ENCODE measurements at places on chromosomes 1 and 21. TPM values are rescaled to one million over a fixed set of nuclear protein-coding genes. Genes with fewer than 3 reads are reported as not detected.

Gene FNDC10
- total RNA-seq = 3.2 TPM

Gene TFF3
- total RNA-seq = not detected

Gene LCE6A
- total RNA-seq = not detected

Gene CLCA4
- total RNA-seq = not detected

Gene DCST2
- total RNA-seq = 3.3 TPM

Gene CTSS
- total RNA-seq = 1,020 TPM

Gene PIK3C2B
- total RNA-seq = 27.6 TPM

Gene TNFRSF18
- total RNA-seq = 81.7 TPM

Gene GADD45A
- 28.2 TPM for total RNA-seq

Gene TIE1
- total RNA-seq = not detected

DNA sequence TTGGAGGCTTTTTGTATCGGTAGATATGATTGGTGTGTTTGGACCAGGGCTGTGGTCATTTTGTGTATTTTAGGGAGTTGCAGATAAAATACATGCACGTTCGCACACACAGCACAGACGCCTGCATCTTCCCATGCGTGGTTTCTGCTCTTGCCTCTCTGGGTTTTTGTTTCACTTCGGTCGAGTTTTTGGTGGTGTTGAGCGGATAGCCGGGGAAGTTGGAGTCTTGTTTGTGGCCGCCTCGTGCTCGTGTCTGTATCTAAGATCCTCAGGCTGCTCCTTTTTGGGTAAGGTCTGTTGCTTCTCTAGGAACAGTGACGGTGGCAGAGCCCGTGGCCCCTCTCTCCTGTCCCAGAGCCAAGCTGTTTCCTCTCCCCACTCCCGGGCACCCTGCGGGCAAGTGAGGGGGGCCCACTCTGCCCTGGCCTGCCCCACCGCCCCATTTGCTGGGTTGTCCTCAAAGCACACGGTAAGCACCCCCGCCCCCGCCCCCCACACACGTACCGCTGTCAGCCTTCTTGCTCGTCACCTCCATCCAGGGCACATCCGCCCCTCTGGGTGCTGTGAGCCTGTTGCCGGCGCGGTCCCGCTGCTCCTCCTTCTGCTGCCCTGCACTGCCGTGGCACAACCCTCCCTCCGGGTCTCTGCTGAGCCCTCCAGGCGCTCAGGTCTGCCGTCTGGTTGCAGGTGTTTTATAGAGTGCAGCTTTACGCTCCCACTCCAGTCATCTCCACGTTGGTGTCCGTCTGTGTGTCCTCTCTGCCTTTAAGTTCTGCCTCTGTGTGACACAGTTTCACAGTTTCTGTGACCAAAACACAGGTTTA, 51.9 kb downstream of the AGPAT3 start:
- peak overlapping the region; percentile 71 for H3K4me3 ChIP-seq
- peak; percentile 82 for DNase-seq
- no peaks in the 10 kb centered on the region for H3K27me3 ChIP-seq
- H3K36me3 ChIP-seq = peaks cover 3% of the 10 kb centered on the region
- H3K27ac ChIP-seq = peak overlapping the region; percentile 84

DNA sequence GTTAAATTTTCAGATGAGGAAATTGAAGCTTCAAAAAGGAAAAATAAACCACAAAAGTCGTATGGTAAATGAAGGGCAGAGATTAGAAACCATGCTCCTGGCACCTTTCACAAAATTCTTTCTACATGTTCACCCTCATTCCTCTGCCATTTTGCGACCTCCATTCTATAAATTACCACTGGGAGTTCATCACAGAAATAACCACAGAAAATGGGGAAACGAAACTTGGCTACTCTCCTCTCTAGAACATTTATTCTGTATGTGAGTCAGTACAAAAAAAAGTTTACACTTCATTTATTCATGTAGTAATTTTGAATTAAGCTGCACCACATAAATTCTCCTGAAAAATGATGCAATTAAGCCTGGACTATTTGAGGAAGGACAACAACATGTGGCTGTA, 320.9 kb upstream of the C1orf87 start:
- DNase-seq = no peak
- H3K36me3 ChIP-seq = no peaks in the 10 kb centered on the region
- no peak overlapping the region for H3K4me3 ChIP-seq
- no peaks in the 10 kb centered on the region for H3K4me1 ChIP-seq
- H3K27me3 ChIP-seq = no peaks in the 10 kb centered on the region

DNA sequence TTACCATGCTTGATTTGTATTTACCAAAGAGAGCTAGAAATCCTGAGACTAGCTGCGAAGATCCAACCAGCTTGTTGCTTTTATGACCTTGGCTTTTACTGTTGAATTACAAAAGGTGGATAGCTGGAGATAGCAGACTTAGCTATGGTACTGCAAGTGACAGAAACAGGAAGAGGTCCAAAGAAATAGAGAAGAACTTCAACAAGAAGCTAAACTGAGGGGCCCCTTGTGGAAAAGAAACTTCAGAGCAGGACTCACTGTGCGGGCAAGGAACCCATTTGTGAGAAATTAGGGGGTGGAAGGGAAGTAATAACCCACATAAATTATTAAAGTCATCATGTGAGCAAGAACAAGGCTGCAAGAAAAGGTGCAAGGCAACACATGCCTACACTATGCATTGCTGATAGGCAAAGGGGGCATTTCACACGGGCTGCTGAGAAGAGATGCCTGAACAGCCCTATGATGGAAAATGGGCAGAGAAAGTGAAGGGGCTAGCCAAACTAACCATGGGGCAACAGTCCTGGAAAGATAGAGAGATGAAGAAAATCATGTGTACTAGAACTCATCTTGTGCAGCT, 116.6 kb upstream of the PRDX6 start:
- H3K4me3 ChIP-seq = no peak overlapping the region
- H3K4me1 ChIP-seq = peaks cover 5% of the 10 kb centered on the region
- no peak overlapping the region for H3K27ac ChIP-seq
- no peaks in the 10 kb centered on the region for H3K36me3 ChIP-seq
- H3K27me3 ChIP-seq = no peaks in the 10 kb centered on the region

DNA sequence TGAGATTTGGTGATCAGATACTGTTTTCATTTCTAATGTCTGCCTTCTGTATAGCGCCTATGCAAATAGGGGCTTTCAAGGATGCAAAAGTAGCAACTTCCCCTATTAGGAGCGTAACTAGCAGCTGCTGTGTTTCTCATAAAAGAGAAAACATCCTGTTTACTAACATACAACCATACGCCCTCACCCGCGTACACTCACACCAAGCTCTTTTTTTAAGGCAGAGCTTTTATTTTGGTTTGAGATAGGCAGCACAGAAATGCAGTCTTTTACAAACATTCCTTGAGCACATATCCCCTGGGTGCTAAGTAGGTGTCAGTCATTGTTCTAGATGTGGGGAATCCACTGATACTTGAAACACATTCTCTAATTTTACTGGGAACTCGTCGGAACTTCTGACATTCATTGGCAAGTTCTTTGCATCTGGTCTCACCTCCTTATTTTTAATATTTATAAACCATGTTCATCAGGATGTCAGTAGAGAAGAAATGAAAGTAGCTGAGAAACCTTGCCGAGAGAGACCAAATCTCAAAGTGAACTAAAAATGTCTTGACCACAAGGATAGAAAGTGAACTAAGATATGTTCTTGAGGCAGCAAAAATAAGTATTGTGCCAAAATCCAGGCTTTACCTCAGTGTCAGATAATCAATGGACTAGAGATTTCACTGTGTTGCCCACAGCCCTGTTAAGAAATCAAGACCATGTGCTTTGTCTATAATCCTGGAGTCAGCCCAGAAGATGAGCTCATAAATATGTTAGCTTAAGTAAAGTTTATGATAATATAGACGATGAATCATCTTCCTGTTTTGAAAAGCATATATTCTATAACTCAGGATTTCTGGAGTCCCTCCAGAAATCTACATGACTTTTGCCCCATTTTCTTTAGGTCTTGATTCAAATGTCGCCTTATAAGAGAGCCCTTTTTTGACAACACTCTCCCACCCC, 350.9 kb downstream of the ST6GALNAC3 start:
- no peaks in the 10 kb centered on the region for H3K27me3 ChIP-seq
- H3K4me1 ChIP-seq = no peaks in the 10 kb centered on the region
- H3K36me3 ChIP-seq = no peaks in the 10 kb centered on the region
- DNase-seq = no peak
- no peak overlapping the region for H3K27ac ChIP-seq
- H3K4me3 ChIP-seq = no peak overlapping the region

DNA sequence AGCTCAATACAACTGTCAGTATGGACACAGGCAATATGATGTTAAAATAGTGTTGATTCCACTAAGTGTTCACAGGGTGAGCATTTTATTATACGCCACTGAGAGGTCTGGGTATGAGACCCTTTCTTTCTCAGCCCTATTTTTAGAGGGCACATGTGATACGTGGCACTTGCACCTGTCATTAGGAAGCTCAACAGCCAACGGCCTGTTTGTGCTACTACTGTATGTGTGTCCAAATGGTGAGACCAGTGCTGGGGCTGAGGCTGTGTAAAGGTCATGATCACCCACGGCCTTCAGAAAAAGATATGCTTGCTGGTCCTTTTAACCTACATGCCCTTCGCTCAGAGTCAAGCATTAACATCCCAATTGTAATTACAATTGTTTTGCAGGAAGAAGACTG, 176.2 kb downstream of the DUSP10 start:
- no peaks in the 10 kb centered on the region for H3K27me3 ChIP-seq
- H3K4me3 ChIP-seq = no peak overlapping the region
- no peak for DNase-seq
- H3K36me3 ChIP-seq = no peaks in the 10 kb centered on the region
- H3K4me1 ChIP-seq = no peaks in the 10 kb centered on the region
- H3K27ac ChIP-seq = no peak overlapping the region

- H3K27me3 ChIP-seq = no peaks in the 10 kb centered on the region
- H3K4me3 ChIP-seq = no peak overlapping the region
- no peak overlapping the region for H3K27ac ChIP-seq
These were observed 216.0 kb downstream of the S1PR1 start for GRCh38 chr1:101452825-101453224.

DNA sequence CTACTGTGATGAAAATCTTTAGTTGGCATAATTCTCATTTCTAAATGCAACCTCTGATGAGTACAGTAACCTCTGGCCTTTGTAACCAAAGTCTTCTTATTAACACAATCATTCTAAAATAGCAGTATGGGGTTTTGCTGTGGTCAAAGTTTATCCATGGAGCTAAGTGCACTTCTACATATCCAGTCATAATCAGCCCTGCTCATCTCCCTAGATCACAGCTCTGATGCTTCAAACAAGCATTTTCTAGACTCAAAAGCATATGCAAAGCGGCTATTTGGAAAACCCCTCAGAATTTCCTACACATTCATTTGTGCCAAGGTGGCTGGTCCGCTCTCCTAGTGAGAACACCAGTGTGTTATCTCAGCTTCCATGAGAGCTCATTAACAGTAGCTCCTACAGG, 418.6 kb downstream of the MRPL39 start:
- H3K4me1 ChIP-seq = no peaks in the 10 kb centered on the region
- H3K4me3 ChIP-seq = no peak overlapping the region
- DNase-seq = no peak
- no peak overlapping the region for H3K27ac ChIP-seq
- H3K36me3 ChIP-seq = no peaks in the 10 kb centered on the region

DNA sequence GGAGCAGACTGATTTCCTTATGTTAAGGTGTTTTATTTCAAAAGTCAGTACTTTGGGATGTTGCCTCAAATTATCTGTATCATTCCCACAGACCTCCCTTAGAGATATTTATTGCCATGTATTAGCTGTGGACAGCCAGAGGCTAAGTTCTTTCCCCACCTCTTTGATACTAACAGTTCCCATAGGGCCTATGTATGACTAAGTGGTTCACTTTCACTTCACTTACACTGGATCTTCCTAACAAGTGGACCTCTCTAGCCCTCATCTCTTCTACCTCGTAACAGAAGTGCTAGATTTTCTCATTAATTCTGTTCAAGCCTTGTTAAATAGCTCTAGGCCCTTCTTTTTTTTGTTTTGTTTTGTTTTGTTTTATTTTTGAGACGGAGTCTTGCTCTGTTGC, 6.2 kb downstream of the TRAF5 start:
- H3K27ac ChIP-seq = peak overlapping the region; percentile 27
- no peaks in the 10 kb centered on the region for H3K36me3 ChIP-seq
- DNase-seq = no peak
- no peaks in the 10 kb centered on the region for H3K27me3 ChIP-seq
- peaks cover 76% of the 10 kb centered on the region for H3K4me1 ChIP-seq

- H3K4me1 ChIP-seq = no peaks in the 10 kb centered on the region
- no peak overlapping the region for H3K27ac ChIP-seq
- no peak overlapping the region for H3K4me3 ChIP-seq
- H3K27me3 ChIP-seq = no peaks in the 10 kb centered on the region
- no peaks in the 10 kb centered on the region for H3K36me3 ChIP-seq
These were observed 12.0 kb downstream of the ZFYVE9 start for GRCh38 chr1:52153898-52154297.

- no peaks in the 10 kb centered on the region for H3K27me3 ChIP-seq
- H3K36me3 ChIP-seq = no peaks in the 10 kb centered on the region
- no peaks in the 10 kb centered on the region for H3K4me1 ChIP-seq
- H3K27ac ChIP-seq = no peak overlapping the region
These were observed 205.4 kb upstream of the FMN2 start for GRCh38 chr1:239886266-239886665.

- no peaks in the 10 kb centered on the region for H3K27me3 ChIP-seq
- peak; percentile 50 for DNase-seq
- H3K4me1 ChIP-seq = peaks cover 24% of the 10 kb centered on the region
- H3K4me3 ChIP-seq = peak overlapping the region; percentile 54
- no peaks in the 10 kb centered on the region for H3K36me3 ChIP-seq
These were observed 5.9 kb upstream of the PLEKHG5 start for GRCh38 chr1:6497215-6497866.

DNA sequence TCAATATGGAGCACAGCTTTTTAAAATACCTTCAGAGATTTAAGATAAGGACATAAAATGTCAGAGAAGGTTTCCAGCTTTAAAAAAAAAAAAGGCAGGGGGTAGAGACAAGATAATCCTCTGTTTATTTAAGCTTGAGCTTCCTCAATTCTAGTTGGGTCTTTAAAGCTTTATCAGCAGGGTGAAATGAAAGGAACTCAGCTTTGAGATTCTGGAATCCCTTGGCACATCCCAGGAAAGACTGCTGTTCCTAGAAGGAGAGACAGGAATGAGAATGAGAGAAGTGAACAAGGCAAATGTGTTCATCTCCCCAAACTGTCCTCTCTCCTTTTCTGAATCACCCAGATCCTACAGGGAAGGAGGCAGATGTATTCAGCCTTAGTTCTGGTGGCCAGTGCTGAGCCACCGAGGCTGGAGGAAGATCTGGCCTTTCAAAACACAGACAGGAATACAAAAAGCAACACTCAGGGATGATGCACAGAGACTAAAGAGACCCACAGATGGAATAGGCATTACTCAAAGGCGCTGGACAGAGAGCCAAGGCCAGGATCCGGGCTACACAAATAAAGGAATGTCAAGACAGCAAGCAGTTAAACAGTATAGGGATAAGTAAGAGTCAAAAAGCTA, 385.8 kb upstream of the DUSP10 start:
- no peak overlapping the region for H3K27ac ChIP-seq
- no peaks in the 10 kb centered on the region for H3K27me3 ChIP-seq
- DNase-seq = no peak
- H3K36me3 ChIP-seq = no peaks in the 10 kb centered on the region
- no peak overlapping the region for H3K4me3 ChIP-seq

- no peak for DNase-seq
- peaks cover 23% of the 10 kb centered on the region for H3K4me1 ChIP-seq
- H3K27ac ChIP-seq = no peak overlapping the region
These were observed 11.4 kb upstream of the MNDA start for GRCh38 chr1:158819461-158820443.
